CD4-positive, CD25-positive, alpha-beta regulatory T cell (primary cell): ENCODE measurements at places on chromosomes 3 and 15.

GRCh38 chr3:59334585-59334984, 284.8 kb upstream of the CFAP20DC start:
- no peak for DNase-seq

GRCh38 chr3:4138786-4139431, 164.3 kb upstream of the SETMAR start:
- no peak for DNase-seq

DNA sequence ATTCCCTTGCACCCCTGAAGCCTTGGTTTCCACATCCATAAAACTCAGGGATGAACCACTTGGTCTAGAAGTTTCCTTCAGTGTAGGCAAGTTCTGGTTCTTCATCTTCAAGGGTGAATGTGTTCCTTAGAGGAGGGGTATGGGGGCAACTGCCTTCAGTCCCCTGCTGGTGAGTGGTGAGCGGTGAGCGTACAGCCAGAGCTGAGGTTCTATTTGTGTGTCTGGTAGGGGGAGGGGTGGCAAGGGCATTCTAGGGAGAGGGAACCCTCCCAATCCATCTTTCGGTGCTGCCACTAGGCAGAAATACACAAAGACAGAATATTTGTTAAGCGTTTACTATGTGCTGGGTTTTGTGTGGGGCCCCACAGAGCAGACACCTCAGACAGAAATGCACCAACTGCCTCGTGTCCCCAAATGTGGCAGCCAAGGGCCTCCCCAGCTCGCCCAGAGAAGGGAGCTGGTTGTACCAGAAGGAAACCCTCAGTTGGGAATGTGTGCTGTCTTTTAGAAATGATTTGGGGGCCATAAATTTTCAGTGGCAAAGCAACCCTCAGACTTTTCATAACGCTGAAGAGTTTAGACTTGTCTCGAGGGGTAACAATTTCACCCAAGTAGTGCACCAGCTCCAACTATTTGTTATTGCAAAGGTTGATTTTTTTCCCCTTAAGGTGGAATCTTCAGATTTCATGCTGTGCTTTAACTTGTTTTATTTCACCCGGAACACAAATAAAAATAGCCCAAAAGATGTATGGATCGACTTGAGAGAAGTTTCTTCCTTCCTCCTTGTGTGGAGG, 137.6 kb downstream of the FBLN2 start:
- DNase-seq = no peak

DNA sequence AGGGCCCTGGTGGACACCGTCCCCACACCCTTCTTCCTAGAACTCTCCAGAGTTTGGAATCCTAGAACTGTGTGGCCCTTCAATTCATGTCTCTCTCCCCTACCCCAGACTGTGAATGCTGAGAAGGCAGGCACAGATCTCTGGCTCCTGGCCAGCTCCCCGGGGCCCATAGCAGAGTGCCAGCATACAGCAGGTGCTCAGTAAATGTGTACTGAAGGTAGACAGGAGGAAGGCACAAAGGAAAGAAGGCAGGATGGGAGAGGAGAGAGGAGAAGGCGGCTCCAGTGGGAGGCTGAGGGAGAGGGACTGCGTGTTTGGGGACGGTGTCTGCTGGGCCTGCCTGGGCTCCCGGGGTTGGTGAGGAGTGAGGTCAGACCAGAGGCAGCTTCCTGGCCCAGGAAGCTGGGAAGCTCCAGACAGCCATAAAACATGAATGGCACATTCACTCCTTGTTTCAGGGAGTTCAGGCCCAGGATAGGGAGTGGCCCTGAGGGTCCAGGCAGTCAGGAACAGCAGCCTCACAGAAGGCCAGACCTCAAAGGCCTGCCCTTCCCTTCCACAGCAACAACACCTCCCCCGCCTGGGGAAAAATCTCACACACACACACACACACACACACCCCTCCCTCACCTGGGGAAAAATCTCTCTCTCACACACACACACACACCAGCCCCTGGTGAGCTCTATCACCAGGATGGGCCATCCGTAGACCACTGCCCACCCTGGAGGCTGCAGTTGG, 137.1 kb upstream of the PRR20G start:
- no peak for DNase-seq

GRCh38 chr15:95279277-95280019, 1048.1 kb downstream of the MCTP2 start:
- no peak for DNase-seq

DNA sequence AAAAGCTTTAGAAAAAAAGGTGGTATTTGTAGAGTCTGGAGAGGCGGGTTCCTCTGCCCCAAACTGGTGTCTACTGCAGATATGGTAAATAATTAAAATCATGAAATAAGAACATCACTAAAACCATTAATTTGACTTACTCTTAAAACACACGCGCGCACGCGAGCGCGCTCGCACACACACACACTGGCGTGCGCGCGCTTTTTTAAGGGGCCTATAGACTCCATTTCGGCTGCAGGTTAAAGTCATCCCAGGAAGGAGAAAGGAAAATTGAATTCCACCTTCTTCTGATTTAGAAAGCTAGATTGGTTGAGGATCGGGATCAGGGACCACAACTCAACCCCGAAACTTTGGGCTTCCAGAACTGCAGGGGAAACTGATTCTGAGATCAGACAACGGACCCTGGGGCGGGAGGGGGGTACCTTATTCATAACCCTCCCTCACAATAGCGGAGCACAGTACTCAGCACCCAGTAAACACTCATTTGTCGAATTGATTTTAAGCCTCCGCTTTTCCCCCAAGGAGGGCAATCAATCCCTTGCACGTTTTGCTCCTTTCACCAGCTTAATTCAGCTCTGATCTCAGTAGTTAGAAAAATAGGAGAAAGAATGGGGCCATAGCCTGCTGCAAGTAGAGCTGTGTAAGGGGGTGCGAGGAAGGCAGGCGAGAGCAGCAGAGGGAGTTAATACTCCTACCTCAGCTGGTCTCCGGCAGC, 509 bp upstream of the LRRC3B start:
- no peak for DNase-seq
